Retina (tissue), 1 donor: ENCODE measurements at places on chromosomes 12 and 14.

DNA sequence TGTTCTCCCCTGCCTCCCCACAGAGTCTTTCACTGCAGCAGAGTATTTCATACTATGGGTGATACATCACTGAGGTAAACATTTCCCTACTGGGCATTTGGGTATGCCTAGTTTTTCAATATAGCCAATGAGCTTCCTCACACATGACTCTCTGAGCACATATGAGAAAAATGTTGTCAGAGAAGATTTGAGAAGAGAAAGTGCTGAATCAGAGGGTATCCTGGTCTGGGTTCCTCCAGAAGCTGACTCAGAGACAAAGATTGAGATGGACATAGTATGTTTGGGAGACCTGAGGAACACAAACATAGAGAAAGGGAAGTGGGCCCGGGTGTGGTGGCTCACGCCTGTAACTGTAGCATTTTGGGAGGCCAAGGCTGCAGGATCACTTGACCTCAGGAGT lies 12.6 kb downstream of the SLC8B1 start:
- no peak for DNase-seq

DNA sequence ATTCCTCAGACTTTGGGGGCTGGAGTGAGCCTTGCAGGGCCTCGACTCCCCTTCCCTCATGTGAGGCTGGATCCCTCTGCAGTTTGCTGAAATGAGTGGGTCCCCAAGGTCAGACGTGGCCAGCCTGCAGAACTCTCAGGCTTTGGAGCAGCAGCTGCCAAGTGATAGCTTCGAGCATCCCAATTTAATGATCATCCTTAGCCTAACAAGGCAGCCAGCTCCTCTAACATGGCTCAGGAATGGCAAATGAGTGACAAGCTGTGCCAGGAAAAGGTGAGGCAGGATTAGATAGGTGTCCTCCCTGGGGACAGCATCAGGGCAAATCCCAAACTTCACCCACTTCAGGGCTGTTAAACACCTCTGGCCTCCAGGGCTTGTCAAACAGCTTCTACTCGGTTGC lies 130.7 kb upstream of the PWP1 start:
- no peak for DNase-seq

GRCh38 chr14:36208690-36209278 lies 32.3 kb upstream of the PTCSC3 start:
- no peak for DNase-seq

DNA sequence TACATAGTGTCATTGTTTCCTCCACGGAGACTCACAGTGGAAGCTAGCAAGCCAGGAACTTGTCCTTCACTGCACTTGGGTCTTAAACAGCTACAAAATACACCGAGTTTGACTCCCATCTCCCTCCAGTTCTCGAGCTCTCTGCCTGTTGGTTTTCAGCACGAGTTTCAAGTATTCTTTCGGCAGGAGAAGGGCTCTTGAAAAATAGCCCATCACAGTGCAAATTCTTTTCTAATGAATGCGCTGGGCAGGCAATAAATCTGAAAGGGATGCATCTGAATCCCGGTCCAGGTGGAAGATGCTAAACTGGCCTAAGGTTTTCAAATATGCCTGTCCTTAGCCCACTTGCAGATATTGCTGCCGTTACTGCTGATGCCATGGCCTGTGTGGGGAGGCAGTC lies 173.9 kb downstream of the CACNA1C start:
- DNase-seq = no peak
